NCI-H526 treated with DMSO at 0.1 percent for 48 hours (cell line): ENCODE measurements at places on chromosomes 6 and 20.

- no peak for DNase-seq
Measured at GRCh38 chr6:40056865-40057264, 122.6 kb upstream of the MOCS1 start.

GRCh38 chr20:45283551-45284057, 23.0 kb upstream of the RBPJL start:
- no peak for DNase-seq

DNA sequence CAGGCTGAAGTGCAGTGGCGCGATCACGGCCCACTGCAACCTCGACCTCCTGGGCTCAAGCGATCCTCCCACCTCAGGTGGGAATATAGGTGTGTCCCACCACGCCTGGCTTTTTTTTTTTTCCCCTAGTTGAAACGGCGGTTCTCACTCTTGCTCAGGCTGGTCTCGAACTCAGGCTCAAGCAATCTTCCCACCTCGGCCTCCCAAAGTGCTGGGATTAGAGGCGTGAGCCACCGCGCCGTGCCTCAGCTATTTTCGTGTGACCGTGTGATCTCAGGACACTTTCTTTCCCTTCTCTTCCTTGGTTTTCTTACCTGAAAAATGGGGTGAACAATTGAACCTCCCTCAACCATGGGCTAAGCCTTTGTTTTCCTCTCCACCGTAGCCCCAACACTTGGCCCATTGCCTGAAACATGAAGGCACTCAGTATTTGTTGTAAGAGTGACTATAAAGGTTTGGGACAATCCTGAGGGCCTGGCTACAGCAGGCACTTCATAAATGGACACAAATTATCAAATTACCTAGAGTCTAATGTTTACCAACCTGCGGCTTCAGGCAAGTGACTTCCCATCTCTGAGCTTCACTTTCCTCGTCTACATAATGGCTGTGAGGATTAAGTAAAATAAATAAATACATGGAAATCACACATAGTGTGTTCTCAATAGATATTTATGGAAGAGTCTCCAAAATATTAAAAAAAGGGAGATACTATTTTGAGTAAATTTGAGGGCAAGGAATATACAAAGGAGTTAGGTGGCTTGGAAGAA, 31.4 kb upstream of the ID1 start:
- DNase-seq = peak; percentile 82

GRCh38 chr6:89436226-89436625, 3.3 kb downstream of the ANKRD6 start:
- DNase-seq = peak; percentile 2
